ENCODE measurements at places on chromosomes 6 and 20.

- DNase-seq, result no peak
Measured at GRCh38 chr6:151506761-151507160, 12.9 kb downstream of the CCDC170 start.

- no peak for DNase-seq
Measured at GRCh38 chr6:97066056-97066455, 141.5 kb downstream of the KLHL32 start.

- DNase-seq, result no peak
Measured at GRCh38 chr6:152301021-152301764, 336.0 kb downstream of the SYNE1 start.

DNA sequence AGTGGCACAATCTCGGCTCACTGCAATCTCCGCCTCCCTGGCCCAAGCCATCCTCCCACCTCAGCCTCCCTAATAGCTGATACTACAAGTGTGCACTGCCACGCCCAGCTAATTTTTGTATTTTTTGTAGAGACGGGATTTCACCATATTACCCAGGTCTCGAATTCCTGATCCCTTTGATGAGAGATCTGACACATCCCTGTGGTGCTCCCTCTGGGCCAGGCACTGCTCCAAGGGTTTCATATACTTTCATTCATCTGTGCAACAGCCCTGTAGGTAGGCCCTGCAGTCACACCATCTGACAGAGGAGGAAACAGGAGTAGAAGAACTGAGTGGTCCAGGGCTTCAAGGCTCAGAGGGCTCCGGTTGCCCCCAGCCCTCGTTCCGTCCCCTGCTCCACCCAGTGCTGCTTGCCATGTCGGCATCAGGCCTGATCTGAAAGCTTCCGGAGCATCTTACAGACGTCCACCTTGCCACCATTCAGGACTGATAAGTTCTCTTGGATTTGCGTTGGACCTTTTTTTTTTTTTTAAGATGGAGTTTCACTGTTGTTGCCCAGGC lies 3.3 kb downstream of the ZGPAT start:
- DNase-seq, result no peak
